ENCODE measurements at places on chromosomes 7 and 10. TPM values are rescaled to one million over a fixed set of nuclear protein-coding genes. Genes with fewer than 3 reads are reported as not detected.

The C7orf57 gene
- total RNA-seq, result not detected

GRCh38 chr7:149714910-149715471 is 58.4 kb downstream of the ZNF467 start:
- DNase-seq, result no peak

DNA sequence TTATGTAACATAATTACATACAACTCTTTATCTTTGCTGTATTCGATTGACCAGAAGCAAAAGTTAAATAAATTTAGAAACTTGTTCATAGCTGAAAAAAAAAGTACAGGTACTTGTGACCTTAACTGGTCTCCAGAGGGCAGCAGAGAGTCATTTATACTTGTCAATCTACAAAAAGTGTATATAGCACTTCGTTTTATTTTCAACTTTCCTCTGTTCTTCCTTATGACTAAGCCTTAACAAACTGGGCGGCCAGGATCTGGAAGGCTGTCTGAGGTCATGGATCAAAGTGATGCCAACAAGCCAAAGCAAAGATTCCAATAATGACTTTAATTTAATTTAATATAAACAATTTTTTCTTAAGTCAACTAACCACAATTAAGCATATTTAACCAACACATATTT is 29.8 kb downstream of the C10orf67 start:
- DNase-seq, result peak; percentile 80

- no peak for DNase-seq
These were observed 28.5 kb downstream of the CYP2W1 start for GRCh38 chr7:1011297-1012003.

The TUBB8 gene
- total RNA-seq, result 0.09 TPM

DNA sequence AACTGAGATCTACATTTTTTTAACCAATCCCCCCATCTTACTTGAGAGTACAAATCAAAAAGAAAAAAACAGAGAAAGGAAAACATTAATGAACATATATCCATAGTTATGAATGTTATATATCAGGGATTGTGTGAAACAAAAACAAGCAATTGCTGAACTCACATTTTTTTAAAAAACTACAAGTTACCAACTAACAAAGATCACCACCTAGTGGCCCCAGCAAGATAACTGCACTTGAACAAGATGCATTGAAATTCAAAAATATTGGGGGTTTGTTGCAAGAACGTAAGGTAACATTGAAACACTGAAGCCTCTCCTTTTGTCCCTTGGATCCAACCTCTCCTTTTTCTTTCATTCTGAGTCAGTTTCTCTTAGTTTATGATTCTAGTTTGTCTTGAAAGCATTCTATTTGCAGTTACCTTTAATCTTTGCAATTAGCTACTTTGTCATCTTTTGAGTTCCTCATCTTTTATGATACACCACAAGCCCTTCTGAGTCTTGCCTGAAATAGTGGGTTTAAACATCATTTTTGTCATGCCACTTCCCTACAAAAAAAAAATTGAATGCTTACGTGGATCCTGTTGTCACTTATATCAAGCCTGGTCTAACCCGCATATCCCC is 87.3 kb upstream of the TES start:
- peak; percentile 73 for DNase-seq

- DNase-seq, result no peak
These were observed 1.6 kb downstream of the CDK14 start for GRCh38 chr7:90597563-90598253.

GRCh38 chr10:85177767-85178166 is 849.4 kb downstream of the CCSER2 start:
- DNase-seq, result no peak

The OGDHL gene
- 0.33 TPM for total RNA-seq

DNA sequence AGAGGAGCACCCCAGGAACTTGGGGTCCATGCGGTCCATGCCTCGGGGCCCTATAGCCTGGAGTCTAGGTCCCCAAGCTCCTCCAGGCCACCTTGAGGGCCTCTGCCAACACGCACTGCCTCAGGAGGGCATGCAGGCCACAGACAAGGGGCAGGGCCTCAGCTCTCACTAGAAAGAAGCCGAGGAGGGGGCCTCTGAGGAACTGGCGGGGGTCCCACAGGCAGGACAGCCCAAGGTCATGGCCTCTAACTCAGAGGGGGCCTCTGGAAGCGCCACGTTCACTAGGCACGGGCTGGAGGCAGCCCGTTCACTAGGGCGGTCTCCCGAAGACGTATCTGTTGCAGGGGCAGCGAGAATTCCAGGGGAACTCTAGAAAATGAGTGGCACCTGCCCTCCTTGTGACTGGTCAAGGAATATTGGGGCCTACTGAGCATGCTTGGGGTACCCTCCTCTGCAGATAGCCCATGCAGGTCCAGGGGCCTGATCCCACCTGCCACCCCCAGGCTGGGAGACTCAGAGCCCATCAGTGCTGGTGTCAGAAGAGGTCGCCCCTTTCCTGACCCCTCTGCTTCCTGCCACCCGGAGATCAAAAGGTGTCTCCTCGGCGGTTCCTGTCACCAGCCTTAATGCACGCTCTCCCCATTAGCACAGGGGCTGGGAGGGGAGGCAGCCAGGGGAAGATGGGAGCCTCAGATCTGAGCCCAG is 86.7 kb upstream of the RET start:
- no peak for DNase-seq

DNA sequence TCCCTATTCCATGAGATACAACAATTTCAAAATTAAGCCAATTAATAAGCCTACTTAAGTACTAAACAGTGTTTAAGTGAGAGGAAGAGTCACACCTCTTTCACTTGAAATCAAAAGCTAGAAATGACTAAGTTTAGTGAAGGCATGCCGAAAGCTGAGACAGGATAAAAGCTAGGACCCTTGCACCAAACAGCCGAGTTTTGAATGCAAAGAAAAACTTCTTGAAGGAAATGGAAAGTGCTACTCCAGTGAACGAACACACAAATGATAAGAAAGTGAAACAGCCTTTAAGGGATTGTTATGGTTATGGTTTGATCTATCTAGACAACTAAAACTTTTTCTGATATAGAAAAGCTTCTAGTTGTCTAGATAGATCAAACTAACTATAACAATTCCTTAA is 135.4 kb upstream of the KMT2E start:
- DNase-seq, result no peak

The DKK1 gene
- 18.6 TPM for total RNA-seq
